ENCODE measurements at places on chromosomes 3 and 15.

- DNase-seq = no peak
Measured at GRCh38 chr3:9194509-9195184, 54.8 kb downstream of the SRGAP3 start.

DNA sequence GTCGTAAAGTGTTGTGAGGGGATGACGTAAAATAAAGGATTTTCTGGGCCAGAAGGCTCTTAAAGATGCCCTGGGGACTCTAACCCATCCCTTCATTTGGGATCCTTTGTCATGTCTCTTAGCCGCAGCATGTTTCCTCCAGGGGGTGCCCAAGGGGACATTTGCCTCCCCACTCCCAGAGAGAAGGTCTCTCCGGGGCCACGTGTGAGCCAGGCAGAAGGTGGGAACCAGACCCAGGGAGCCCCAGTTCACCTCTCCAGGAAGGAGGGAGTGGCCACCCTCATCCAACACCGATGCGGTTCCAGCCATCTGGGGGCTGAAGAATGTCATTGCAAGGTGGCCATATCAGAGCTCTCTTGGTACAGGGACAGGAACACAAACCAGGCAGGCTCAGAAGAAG lies 25.2 kb downstream of the ST8SIA2 start:
- no peak for DNase-seq

DNA sequence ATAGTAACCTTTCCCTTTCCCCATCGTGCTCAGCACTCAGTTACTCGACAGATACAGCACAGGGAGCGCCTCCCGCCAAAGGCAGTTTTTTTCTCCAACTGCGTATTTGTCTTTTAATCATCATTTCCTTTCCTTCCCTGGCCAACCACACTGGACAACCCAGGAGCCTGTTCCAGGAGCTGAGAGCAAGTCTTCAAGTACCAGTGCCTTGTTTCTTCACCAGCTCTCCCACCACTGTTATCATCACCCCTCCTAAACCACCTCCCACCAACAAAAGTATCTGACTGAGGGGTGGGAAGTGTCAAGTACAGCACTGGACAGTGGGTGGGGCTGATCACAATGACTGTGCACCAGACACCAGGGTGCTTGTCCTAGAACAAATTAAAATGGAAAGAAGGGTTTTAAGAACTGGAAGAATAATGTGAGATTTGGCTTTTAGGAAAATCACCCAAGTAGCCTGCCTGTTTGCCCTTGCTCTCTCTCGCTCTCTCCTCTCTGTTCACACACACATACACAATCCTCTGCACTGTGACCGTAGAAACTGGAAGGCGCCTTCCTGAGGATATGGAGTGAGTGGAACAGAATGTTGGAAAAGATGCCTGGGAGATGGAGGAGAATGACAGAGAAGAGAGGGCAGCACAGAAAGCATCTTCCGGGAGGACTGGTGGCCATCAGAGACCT lies 126.3 kb downstream of the TNIK start:
- no peak for DNase-seq

- peak; percentile 4 for DNase-seq
Measured at GRCh38 chr3:72722930-72723726, 125.1 kb downstream of the SHQ1 start.

DNA sequence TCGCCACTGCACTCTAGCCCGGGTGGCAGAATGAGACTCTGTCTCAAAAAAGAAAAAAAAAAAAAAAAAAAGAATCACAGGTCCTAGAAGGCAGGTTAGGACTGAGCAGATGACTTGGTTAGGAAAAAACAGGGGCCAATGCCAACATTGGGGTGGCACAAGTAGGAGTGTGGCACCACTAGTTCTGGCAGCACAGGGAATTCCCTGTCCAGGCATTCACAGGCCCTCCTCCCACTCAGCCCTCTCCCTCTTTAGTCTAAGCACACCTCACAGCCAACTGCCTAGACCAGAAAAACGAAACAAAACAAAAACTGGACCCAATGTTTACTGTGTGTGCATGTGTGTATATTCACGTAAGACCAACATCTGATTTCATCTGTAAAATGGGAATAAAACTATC lies 10.5 kb downstream of the THOC7 start:
- no peak for DNase-seq

DNA sequence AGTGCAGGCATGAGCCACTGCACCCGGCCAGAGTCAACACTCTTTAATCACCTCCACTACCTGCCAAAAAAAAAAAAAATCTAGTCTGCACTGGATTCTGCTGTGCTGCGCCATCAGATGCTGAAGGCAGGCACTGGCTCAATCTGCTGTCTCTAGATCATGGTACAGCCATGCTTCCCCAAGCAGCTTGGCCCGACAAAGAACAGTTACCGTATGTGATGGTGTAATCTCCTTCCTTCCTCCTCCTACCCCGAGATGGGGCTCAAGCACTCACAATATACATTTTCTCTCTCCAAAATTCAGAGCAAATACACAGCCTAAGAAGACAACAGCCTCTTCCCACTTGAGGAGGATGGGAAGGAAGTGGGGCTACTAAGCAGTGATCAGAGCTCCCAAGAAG lies 45.1 kb downstream of the DAPK2 start:
- DNase-seq = no peak

- no peak for DNase-seq
Measured at GRCh38 chr3:152858170-152858800, 23.4 kb downstream of the P2RY1 start.

DNA sequence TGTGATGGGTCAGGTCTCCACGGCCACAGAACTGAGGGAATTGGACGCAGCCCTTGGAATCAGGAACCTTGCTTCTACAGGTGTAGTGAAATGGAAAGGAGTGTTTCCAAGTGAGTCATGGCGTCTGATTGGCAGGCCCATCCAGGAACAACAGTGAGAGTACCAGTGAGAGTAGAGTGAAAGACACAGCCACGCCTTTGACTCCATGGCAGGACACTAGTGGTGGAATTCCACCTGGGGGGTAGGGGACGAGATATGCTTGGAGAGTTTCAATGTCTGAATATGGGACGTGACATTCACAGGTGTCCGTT lies 3.0 kb upstream of the SLC28A1 start:
- no peak for DNase-seq

- DNase-seq = no peak
Measured at GRCh38 chr3:67719333-67719732, 64.9 kb upstream of the SUCLG2 start.

- DNase-seq = no peak
Measured at GRCh38 chr3:50278880-50279224, at the start of gene LSMEM2. LSMEM2 (plus strand) TSS chr3:50279087; CDS start chr3:50279114, 27 bp downstream.

GRCh38 chr3:47909607-47910006 lies 106.6 kb downstream of the MAP4 start:
- no peak for DNase-seq

GRCh38 chr3:148756311-148756710 lies 58.6 kb downstream of the AGTR1 start:
- DNase-seq = no peak

DNA sequence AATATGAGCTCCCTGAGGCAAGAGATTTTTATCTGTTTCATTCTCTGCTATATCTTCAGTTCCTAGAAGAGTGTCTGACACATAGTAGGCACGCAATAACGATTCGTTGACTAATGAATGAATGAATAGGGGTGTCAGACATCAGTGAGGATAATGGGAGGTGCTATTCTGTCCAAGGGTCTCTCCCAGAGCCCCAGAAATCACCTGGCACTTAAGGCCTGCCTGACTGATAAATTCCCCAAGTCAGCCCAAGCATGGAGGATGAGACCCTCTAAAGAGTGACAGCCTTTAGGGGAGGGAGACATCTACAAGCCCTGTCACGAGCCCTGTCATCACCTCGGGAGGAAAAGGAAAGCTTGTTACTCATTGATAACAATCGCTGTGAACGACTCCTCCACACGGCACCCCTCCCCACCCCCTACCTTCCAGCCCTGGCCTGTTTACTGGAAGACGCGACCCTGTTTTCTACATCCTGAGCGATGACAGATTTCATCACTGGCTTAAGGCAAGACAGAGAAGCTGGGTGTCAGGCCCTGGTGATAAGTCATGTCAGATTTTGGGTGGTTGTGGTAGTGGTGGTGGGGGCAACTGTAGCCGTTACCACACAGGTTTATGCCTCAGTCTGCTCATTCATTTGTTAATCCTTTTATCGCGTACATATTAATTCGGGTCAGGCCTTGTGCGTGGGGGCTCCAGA lies 23.1 kb downstream of the BHLHE40 start:
- DNase-seq = peak; percentile 49

- no peak for DNase-seq
Measured at GRCh38 chr3:192608726-192609600, 118.4 kb downstream of the FGF12 start.

GRCh38 chr3:47410417-47410720 lies 29.5 kb downstream of the PTPN23 start:
- no peak for DNase-seq

- no peak for DNase-seq
Measured at GRCh38 chr15:101023501-101024072, 104.4 kb downstream of the LRRK1 start.

GRCh38 chr3:134694946-134695543 lies 44.2 kb upstream of the KY start:
- no peak for DNase-seq

- no peak for DNase-seq
Measured at GRCh38 chr3:45965653-45966052, 22.4 kb downstream of the CXCR6 start.

DNA sequence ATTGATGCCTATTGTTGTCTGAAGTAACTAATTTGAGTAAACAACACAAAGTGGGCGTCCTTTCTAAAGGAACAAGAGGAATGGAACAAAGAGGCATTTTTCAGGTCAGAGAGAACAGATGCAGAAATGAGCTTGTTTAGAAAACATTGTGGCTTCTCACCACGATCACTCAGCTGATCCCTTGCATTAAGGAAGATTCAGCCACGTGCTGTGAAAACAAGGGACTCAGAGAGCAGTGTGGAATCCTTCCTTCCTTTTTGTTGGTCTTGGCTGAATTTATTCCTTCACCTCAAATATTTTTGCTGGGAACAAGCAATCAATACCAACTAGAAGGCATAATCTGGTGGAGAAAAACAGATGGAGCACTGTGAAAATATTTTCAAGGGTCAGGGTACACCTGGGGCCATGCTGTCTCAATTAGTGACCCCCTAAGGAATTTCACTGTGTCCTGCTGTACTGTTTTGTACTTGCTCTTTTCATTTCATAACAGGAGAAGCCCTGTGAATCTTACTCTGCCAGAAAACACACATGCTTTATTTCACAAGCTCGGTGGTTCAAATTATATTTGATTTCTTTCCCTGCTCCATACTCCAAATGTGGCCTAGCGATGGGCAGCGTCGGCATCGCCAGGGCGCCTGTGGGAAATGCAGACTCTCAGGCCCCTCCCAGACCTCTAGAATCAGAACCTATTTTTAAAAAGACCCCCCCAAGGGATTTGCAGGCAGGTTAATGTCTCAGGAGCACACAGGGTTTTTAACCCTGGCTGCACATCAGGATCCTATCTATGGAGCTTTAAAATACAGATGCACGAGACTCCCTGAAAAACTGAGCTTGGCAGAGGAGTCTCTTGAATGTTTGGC lies 11.6 kb upstream of the SLC6A20 start:
- DNase-seq = no peak

DNA sequence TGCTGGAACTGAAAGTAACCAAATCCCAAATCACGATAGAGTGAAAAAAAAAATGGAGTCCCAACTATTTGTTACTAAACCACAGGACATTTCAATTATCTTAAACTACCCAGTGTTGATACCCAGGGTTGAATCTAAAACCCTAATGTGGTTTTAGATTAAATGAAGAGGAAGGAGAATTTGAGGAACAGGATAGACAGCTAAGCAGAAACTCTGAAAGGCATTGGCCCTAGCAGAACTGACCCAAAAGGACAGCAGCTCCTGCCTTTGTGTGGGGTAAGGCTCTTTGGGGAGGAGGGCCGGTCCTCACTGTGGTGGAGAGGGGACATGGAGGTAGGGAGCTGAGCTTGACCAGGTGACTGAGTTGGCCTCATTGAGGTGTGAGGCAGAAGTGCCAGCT lies 30.7 kb upstream of the SNRK start:
- no peak for DNase-seq

DNA sequence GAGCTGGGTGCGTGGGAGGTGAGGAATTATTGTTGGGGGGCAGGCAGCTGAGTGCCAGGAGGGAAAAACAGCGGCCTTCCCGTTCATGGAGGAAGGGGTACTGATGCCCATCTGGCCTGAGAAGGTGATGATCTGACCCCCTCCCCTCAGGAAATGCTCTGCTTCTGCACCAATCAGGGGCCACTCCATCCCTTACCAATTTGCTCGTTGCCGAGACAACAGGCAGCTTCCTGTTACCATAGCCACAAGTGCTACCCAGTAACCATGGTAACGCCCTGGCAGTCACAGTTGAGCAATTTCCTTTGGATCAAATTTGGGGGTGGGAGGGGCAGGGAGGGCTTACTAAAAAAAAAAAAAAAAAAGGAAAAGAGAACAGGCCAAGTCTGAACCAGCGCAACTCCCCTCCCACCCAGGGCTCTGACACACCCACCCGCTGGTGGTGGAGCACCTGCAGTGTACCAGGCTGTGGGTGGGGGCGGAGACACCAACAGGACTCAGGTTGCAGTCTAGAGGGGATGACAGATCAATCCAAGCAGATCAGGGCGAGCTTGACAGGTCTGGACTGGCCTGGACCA lies 13.7 kb downstream of the CELF6 start:
- DNase-seq = peak; percentile 14

DNA sequence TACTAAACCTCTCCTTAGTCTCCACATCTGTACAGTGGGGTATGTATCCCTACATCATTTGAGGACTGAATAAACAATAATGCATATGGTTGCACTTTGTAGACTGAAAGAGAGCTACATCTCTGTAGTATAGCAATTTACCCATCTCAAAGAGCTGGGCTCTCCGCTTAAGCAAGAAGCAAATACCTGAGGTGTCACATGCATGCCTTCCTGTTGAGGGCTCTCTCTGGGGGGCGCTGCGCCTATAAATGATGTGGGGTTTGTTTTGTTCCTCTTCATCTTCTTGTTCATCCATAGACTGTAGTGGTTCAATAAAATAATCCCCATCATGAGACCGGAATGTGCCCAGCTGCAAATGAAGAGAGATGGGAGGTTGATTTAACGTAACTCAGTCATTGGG lies 6.8 kb downstream of the ADAMTS9 start:
- no peak for DNase-seq
